ENCODE measurements at places on chromosomes 5 and 9. TPM values are rescaled to one million over a fixed set of nuclear protein-coding genes. Genes with fewer than 3 reads are reported as not detected.

Gene CD72
- total RNA-seq, result not detected

Gene PFN3
- total RNA-seq, result not detected

Gene LURAP1L
- 15.9 TPM for total RNA-seq

Gene MPDZ
- 53.7 TPM for total RNA-seq

Gene PCDH12
- total RNA-seq, result 1.0 TPM

Gene C5orf58
- not detected for total RNA-seq

Gene VAV2
- total RNA-seq, result 12.9 TPM

Gene SLC25A2
- 4.8 TPM for total RNA-seq

Gene CCDC180
- 9.6 TPM for total RNA-seq

DNA sequence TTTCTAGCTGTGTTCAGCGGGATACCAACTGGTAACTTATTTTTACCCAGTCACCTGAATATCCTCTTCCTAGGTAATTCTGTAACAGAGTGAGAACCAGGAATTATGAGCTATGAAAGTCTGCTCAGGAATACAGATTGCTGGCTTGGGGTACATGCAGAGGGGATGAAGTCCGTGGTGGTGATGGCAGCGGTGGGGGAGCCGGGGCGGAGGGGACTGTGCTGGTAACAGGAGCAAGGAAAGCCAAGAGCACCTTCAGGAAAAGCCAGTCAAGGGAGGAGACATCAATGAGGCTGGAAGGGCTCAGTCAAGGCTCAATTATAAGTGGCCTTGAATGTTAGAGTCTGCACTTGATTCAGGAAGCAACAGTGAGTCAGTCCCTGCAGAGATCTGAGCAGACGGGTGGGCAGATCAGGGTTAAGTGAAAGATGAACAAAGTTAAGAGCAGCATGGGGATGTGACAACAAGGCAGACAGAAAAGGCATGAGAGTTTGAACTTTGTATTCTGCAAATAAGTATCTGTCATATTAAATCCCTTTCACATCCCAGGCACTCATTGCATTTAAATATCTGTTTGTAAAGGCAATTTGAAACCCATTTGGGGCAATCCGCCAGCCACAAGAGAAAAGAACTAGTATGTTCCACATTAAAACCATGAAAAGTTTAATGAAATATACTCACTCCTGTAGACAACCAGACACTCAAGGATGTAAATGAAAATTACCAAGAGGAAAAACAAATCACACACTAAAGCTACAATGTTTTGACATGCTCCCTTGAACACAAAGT, 101.2 kb downstream of the TTC39B start:
- H3K27me3 ChIP-seq, result no peaks in the 10 kb centered on the region
- H3K36me3 ChIP-seq, result no peaks in the 10 kb centered on the region
- no peak for DNase-seq
- no peaks in the 10 kb centered on the region for H3K4me1 ChIP-seq

DNA sequence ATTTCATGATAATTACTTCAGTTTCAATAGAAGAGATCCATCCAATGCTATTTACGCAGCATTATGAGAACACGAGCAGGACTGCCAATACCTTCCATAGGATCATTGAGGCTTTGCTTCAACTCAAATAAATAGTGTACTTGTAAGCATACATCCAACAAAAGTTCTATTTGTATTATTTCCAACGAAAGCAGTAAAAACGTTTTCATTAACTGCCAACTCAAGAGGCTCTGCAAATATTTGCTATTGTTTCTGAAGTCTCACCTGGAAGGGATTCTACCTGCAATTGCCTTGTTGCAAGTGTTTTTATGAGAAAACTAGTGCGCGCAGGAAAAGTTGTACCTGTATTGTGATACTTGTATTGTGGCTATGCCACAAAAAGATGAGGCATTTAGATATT, 11.0 kb upstream of the GNPDA1 start:
- H3K4me1 ChIP-seq, result no peaks in the 10 kb centered on the region
- no peaks in the 10 kb centered on the region for H3K36me3 ChIP-seq
- no peak for DNase-seq
- no peak overlapping the region for H3K4me3 ChIP-seq
- no peaks in the 10 kb centered on the region for H3K27me3 ChIP-seq

- H3K4me3 ChIP-seq, result no peak overlapping the region
- H3K36me3 ChIP-seq, result no peaks in the 10 kb centered on the region
- DNase-seq, result no peak
- H3K4me1 ChIP-seq, result no peaks in the 10 kb centered on the region
These were observed 12.6 kb downstream of the NNT start for GRCh38 chr5:43615445-43616184.

DNA sequence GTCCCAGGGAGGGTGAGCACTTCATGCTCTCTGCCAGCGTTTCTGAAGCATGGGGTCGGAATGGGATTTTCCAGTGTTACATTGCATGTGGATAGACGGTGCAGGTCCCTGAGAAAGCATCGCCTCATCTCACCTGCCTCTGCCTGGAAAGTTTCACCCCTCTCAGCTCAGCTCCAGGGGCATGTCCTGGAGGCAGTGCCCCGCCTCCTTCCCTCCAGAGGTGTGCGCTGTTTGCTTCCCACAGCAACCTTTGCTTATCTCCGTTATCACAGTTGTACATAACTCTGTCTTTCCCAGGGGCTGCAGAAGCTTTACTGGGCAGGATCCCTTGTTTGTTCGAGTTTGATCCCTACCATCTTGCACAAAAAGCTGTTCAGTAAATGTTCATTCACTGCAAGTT, 10.7 kb upstream of the CREBRF start:
- DNase-seq, result no peak
- no peaks in the 10 kb centered on the region for H3K27me3 ChIP-seq
- H3K27ac ChIP-seq, result no peak overlapping the region
- H3K4me3 ChIP-seq, result no peak overlapping the region
- H3K4me1 ChIP-seq, result no peaks in the 10 kb centered on the region

DNA sequence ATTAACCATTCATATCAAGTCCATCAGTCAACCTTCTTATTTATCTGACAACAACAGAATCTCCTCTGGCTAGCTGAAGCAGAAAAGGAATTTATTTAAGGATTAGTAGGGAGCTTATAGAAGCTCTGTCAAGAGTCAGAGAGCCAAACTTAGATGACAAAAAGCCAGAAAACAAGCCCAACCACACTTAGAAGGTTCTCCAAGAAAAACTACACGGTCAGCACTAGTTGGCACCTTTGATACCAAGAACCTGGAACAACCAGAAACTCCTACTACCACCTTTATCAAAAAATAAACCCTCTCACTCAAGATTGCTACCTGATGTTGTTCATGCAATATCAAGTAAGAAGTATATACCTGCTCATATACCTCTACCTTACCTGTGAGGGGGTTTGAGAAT, 36.9 kb downstream of the RANBP6 start:
- H3K27me3 ChIP-seq, result no peaks in the 10 kb centered on the region
- no peak overlapping the region for H3K4me3 ChIP-seq
- peaks cover 30% of the 10 kb centered on the region for H3K4me1 ChIP-seq
- DNase-seq, result no peak
- H3K36me3 ChIP-seq, result peaks cover 3% of the 10 kb centered on the region

DNA sequence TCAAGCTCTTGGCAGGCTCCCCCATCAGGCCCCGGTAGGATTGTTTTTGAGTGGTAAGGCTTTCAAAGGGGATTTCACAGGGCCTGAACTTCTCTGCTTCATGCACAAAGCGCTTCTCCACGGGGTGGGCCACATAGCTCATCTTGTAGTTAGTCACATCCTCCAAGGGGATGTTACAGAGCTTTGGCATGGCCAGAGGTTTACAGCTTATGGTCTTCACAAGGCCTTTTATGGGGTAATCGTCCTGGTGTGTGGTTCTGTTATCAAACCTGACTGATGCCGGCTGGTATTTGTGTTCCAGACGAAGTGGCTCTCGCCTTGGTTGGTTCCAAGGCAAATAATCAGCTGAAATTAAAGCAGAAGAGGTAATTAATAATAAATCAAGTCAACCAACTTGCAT, 104.3 kb downstream of the SAXO1 start:
- H3K4me1 ChIP-seq, result no peaks in the 10 kb centered on the region
- no peak for DNase-seq
- no peaks in the 10 kb centered on the region for H3K27me3 ChIP-seq
- H3K4me3 ChIP-seq, result no peak overlapping the region

GRCh38 chr9:99056886-99057664, 47.8 kb upstream of the TGFBR1 start:
- H3K27ac ChIP-seq, result no peak overlapping the region
- DNase-seq, result no peak
- H3K27me3 ChIP-seq, result no peaks in the 10 kb centered on the region
- no peaks in the 10 kb centered on the region for H3K4me1 ChIP-seq
- H3K4me3 ChIP-seq, result no peak overlapping the region
- no peaks in the 10 kb centered on the region for H3K36me3 ChIP-seq

GRCh38 chr9:36862206-36863145, 171.6 kb downstream of the PAX5 start:
- no peaks in the 10 kb centered on the region for H3K27me3 ChIP-seq
- no peaks in the 10 kb centered on the region for H3K4me1 ChIP-seq
- no peak overlapping the region for H3K4me3 ChIP-seq
- no peak for DNase-seq

GRCh38 chr9:105957830-105958229, 263.5 kb downstream of the TMEM38B start:
- H3K27me3 ChIP-seq, result no peaks in the 10 kb centered on the region
- no peaks in the 10 kb centered on the region for H3K4me1 ChIP-seq
- H3K4me3 ChIP-seq, result no peak overlapping the region
- H3K27ac ChIP-seq, result no peak overlapping the region
- H3K36me3 ChIP-seq, result no peaks in the 10 kb centered on the region
- DNase-seq, result no peak

DNA sequence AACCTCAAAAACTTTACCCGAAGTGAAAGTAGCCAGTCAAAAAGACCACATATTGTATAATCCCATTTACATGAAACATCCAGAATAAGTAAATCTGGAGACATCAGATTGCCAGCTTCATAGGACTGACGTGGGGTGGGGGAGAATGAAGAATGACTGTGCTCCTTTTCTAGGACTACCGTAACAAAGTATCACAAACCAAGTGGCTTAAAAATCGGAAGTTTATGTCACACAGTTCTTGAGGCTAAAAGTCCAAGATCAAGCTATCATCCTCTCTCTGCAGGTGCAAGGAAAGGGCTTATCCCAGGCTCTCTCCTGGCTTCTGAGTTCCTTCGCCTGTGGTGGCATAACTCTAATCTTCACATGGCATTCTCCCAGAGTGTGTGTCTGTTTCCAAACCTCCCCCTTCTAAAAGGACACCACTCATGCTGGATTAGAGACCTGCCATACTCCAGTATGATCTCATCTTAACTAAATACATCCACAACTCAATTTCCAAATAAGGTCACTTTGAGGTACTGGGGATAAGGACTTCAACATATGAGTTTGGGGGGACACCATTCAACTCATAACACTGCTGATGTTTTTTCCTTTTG, 25.5 kb downstream of the ADAM19 start:
- H3K4me3 ChIP-seq, result no peak overlapping the region
- no peaks in the 10 kb centered on the region for H3K36me3 ChIP-seq
- no peak for DNase-seq
- H3K27me3 ChIP-seq, result no peaks in the 10 kb centered on the region
- H3K27ac ChIP-seq, result peak overlapping the region; percentile 26

- H3K27me3 ChIP-seq, result no peaks in the 10 kb centered on the region
- H3K4me1 ChIP-seq, result no peaks in the 10 kb centered on the region
- DNase-seq, result no peak
These were observed 22.3 kb upstream of the ZNF474 start for GRCh38 chr5:122107016-122107415.

GRCh38 chr9:21711504-21711903, 90.9 kb upstream of the MTAP start:
- no peak for DNase-seq
- no peaks in the 10 kb centered on the region for H3K27me3 ChIP-seq
- H3K36me3 ChIP-seq, result no peaks in the 10 kb centered on the region
- no peaks in the 10 kb centered on the region for H3K4me1 ChIP-seq
- H3K4me3 ChIP-seq, result no peak overlapping the region

DNA sequence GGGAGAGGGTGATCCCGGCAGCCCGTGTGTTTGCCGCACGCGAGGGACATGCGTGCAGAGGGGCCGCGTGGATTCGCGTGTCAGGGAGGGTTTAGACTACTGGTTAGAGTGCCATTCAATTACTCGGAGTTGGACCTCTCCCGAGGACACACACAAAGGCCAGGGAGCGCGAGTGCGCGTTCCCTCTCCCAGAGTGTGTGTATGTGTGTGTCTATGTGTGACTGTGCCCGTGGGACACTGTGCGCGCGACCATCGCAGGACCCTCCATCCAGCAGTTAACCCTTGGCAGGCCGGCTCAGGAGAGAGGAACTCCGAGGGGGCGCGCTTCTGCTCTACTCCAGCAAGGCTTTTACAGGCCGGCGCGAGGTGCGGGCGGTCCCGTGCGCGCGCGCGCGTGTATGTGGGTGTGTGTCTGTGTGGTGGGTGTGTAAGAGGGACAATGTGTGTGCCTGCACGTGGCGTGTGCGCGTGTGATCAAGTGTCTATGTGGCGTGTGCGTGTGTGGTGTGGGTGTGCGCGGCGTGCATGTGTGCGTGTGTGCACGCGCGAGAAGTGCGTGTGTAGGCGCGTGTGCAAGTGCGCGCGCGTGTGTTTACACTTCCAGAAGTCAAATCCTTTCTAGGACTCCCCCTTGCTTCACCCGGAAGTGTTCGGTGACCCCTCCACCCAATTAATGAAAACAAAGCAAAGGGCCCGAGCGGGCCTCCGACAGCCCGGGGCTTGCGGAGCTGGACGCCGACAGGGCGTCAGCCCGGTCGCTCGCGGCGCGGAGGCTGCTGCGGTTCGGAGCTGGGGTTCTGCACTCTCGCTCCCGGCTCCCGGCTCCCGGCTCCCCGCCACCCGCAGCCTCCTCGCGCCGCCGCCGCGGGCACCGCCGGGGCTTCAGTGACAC, 75.3 kb upstream of the TBCA start:
- no peaks in the 10 kb centered on the region for H3K27me3 ChIP-seq
- no peaks in the 10 kb centered on the region for H3K36me3 ChIP-seq
- DNase-seq, result no peak

DNA sequence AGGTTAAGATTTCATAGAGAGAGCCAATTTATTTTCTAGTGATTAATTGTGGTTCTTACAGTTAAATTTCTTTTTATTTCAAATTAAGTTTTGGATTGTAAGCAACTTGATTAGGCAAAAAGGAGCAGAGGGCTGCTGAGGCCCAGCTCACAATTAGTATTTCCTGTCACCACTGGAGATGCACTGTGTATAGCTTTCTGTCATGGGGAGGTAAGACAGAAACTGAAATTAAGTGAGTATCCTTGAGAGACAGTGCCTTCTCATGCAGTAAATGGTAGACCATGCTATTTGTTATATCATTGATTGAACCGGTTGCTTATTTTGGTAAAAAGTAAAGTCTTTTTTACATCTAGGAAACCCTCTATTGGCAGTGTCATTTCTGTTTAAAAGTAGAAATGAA, 190.7 kb downstream of the CCDC171 start:
- peaks cover 28% of the 10 kb centered on the region for H3K36me3 ChIP-seq
- no peak for DNase-seq
- no peak overlapping the region for H3K4me3 ChIP-seq
- no peaks in the 10 kb centered on the region for H3K27me3 ChIP-seq

GRCh38 chr5:60102961-60103693, 209.6 kb upstream of the PDE4D start:
- H3K36me3 ChIP-seq, result no peaks in the 10 kb centered on the region
- no peaks in the 10 kb centered on the region for H3K27me3 ChIP-seq
- H3K4me1 ChIP-seq, result no peaks in the 10 kb centered on the region
- no peak overlapping the region for H3K27ac ChIP-seq
- no peak overlapping the region for H3K4me3 ChIP-seq

GRCh38 chr5:127297348-127298035, 6.9 kb downstream of the MEGF10 start:
- peaks cover 14% of the 10 kb centered on the region for H3K4me1 ChIP-seq
- DNase-seq, result no peak
- H3K4me3 ChIP-seq, result no peak overlapping the region
- no peaks in the 10 kb centered on the region for H3K27me3 ChIP-seq
- H3K36me3 ChIP-seq, result no peaks in the 10 kb centered on the region
- H3K27ac ChIP-seq, result no peak overlapping the region
